Metanephros (tissue), 2 donors: ENCODE measurements at places on chromosomes 2 and 18. TPM values are rescaled to one million over a fixed set of nuclear protein-coding genes. Genes with fewer than 3 reads are reported as not detected.

AQP12A gene
- not detected for total RNA-seq

COL5A2 gene
- total RNA-seq = 147 TPM

TPRKB gene
- total RNA-seq = 23.7 TPM

CCDC142 gene
- total RNA-seq = 31.2 TPM

ELMOD3 gene
- total RNA-seq = 25.7 TPM

RFX8 gene
- total RNA-seq = 2.5 TPM

TDRD15 gene
- 0.06 TPM for total RNA-seq

VWC2L gene
- 0.35 TPM for total RNA-seq

SLC35F5 gene
- total RNA-seq = 193 TPM

ANKRD30B gene
- not detected for total RNA-seq

UPP2 gene
- total RNA-seq = 2.4 TPM

AOX1 gene
- total RNA-seq = 2.8 TPM

CLEC4F gene
- total RNA-seq = not detected

LRRTM1 gene
- total RNA-seq = 9.9 TPM

FOXI3 gene
- 0.06 TPM for total RNA-seq

EFR3B gene
- total RNA-seq = 7.8 TPM

ATOH8 gene
- total RNA-seq = 24.5 TPM

ARHGAP15 gene
- 25.2 TPM for total RNA-seq

DOK1 gene
- 10.5 TPM for total RNA-seq

MATN3 gene
- 1.5 TPM for total RNA-seq

CCL20 gene
- total RNA-seq = 1.3 TPM

C2orf66 gene
- not detected for total RNA-seq

MC2R gene
- total RNA-seq = not detected

LIMS3 gene
- total RNA-seq = 2.0 TPM

NDUFB3 gene
- total RNA-seq = 58.4 TPM

ASAP2 gene
- total RNA-seq = 40.0 TPM

ELOA2 gene
- not detected for total RNA-seq

SLC23A3 gene
- 6.9 TPM for total RNA-seq

NTSR2 gene
- not detected for total RNA-seq

COL3A1 gene
- total RNA-seq = 1,756 TPM

TUBA3E gene
- total RNA-seq = not detected

SERPINB11 gene
- not detected for total RNA-seq

NT5C1B gene
- total RNA-seq = not detected

LINC00305 gene
- total RNA-seq = 0.64 TPM

EHD3 gene
- 26.4 TPM for total RNA-seq

DLX2 gene
- not detected for total RNA-seq

TMEM182 gene
- 44.4 TPM for total RNA-seq

PRKAG3 gene
- total RNA-seq = 5.0 TPM
